ENCODE measurements at places on chromosomes 2 and 18.

DNA sequence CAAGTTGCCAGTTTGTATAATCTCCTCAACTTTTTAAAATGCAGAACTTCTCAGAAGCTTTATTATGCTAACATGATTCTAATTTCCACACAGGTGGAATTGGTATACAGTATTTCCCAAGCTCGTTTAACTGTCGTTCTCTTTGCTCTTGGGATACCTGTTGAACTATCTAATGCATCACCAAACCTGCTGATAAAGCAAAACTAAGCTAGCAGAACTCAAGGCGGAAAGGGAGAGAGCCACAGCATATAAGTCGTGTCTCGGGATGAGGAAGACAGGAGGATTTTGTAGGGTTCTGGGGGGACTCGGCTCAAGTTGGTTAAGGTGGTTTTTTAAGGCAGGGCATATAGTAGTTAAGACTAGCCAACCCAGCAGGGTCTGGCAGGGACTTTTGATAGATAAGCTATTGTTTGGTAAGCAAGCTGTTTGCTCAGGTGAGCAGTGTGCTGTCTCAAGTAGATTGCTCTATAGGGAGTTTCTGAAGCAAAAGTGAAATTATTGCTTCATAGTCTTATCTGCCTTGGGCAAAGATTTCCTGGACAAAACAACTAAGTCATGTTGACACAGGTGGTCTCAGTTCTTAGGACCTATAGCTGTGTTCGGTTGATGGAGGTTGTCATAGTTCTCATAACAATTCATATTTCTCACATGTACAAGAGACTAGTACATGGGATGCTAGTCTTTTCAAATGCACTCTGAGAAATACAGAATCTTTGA lies 28.2 kb upstream of the CHRNA1 start:
- peak; percentile 34 for DNase-seq

- peak; percentile 81 for DNase-seq
Measured at GRCh38 chr2:190847504-190848081, 33.0 kb upstream of the GLS start.

DNA sequence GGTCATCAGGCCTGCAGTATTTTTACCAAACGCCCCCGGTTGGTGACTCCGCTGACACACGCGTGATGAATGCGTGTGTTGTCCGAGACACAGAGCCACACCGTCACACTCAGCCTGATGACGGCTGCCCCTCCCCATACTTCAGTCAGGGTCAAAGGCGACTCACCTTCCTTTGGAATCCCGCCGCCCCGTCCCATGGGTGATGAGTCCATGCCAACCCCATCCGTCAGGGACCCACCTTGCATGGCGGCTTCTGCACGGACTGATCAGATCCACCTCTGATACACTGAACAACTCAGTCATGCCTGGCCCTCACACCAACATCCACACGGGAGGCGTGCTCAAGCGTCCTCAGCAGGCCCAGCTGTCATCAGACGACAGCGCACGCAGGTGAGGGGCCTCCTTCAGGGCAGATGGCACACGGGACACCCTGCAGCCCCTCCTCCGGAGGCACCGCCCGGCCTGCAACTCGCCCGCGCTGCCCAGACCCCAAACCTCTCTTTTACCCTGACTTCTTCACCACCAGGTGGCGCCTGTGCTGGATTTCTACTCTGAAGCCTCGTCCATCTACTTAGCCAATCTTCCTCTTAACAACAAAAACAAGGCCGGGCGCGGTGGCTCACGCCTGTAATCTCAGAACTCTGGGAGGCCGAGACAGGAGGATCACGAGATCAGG lies 89.2 kb downstream of the ZNF516 start:
- DNase-seq = peak; percentile 63

DNA sequence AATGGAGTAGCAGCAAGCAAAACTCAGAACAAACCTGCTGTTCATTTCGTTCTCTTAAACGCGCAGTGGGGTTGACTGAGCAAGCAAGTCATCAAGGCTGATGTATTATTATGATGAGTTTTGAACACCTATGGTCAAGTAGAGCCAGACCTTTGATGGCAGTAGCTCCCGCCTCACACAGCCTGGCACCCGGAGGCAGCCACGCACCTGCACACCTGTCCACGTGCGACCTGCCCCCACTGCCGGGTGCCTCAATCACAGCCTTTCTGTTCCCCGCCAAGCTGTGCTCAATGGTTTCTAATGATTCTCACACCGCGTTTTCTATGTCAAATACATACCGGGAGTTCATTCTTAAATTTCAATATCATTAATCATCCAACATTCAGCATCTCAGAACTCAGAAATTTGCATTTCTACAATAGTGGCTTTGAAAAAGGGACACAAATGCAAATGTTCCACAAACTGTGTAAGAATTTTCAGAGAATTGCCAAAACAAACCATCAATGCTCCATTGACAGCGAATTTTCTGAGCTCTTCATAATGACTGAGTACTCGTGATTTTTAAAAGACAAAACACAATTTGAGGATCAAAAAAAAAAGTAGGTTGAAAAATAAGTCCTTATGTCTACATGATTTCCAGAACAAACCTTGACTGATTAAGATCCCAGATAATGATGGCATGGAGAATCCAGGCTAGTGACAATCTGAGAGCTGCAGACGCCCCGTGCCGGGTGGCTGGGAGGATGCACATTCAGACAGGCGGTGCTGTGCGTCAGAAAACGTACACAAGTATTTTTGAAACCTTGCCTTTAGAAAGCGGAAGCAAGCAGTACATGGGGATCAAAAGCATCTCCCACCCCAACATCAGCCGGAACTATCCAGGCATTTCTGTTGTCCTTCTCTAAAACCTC lies 56.6 kb downstream of the HDAC4 start:
- DNase-seq = no peak

GRCh38 chr2:205714789-205715720 lies 32.8 kb downstream of the NRP2 start:
- peak; percentile 57 for DNase-seq

- DNase-seq = no peak
Measured at GRCh38 chr2:2000724-2001061, 256.4 kb upstream of the PXDN start.

DNA sequence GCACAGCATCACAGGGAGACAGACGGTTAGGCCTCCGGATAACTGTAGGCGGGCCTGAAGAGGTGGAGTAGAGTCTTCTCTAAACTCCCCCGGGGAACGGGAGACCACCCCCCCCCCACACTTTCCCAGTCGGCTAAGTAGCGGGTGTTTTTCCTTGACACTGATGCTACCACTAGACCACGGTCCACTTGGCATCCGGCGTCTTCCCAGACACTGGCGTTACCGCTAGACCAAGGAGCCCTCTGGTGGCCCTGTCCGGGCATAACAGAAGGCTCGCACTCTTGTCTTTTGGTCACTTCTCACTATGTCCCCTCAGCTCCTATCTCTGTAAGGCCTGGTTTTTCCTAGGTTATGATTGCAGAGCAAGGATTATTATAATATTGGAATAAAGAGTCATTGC lies 25.7 kb upstream of the NCL start:
- DNase-seq = no peak

GRCh38 chr18:51622702-51623101 lies 425.2 kb upstream of the MEX3C start:
- DNase-seq = no peak

DNA sequence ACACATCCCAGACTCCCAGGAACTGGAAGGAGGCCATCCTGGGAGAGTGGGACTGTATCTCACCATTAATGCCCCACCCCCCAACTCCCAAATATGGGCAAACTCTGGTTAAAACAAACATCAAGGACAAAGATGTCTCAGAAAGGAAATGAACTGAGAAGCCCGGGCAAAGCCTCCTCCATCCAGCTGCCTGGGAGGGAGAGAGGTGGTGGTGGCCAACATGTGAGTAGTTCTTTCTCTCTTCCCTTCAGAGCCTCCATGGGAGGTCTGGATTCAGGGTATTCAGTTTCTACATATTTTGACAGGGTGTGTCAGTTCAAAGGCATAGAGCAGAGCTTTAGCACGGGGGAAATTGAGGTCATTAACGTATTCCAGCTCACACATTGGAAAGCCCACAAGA lies 57.5 kb downstream of the CXCR4 start:
- DNase-seq = no peak

- DNase-seq = no peak
Measured at GRCh38 chr2:152594022-152594766, 123.1 kb downstream of the PRPF40A start.

- DNase-seq = peak; percentile 57
Measured at GRCh38 chr2:232103140-232103737, 141.7 kb downstream of the DIS3L2 start.

GRCh38 chr2:227891673-227892072 lies 20.2 kb downstream of the DAW1 start:
- DNase-seq = no peak

GRCh38 chr2:120540719-120541552 lies 194.7 kb upstream of the GLI2 start:
- DNase-seq = no peak

DNA sequence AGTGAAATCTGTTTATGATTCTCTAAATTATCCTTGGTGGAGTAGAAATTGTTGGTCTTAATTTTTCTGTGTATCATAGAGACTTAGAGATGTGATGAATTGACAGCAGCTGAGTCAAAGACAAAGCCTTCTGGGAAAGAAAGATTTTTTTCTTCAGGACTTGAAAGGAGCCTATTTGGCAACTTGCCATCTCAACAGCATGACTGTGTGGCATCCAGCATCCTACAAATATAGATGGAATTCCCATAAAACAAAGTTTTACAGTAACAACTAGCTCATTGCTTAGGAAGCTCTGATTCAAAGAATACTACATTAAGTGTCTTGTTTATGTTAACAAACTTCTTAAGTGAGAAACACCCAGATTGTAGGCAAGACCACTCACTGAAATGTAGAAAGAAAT lies 79.2 kb upstream of the SETBP1 start:
- DNase-seq = peak; percentile 59

- peak; percentile 98 for DNase-seq
Measured at GRCh38 chr18:22637787-22638186, 220.1 kb upstream of the CTAGE1 start.

- no peak for DNase-seq
Measured at GRCh38 chr2:119760237-119760955, 674 bp downstream of the PTPN4 start.

- DNase-seq = no peak
Measured at GRCh38 chr2:86305195-86305914, 32.1 kb downstream of the REEP1 start.

- DNase-seq = no peak
Measured at GRCh38 chr2:100878000-100878791, 58.3 kb downstream of the NPAS2 start.

DNA sequence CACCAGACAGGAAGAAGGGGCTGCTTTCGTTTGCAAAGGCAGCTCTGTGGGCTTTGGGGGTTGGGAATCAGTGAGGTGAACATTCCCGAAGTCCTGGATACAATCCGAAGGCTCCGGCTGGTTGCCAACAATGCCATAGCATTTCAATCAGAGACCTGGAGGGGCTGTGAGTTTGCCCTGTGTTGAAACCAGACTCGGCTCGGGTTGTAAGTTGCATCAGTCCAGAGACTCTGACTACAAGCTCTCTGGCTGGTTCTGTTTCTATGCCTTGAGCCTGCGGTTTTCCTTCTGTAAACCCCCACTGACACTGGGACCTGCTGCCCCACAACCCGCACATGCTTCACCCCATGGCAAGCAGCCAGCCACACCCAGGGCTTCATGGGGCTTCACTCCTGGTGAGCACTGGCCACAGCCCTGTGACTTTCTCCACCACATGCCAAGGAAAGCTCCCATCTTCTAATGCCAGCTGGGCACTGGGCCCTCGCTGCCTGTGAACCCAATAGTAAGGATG lies 85.7 kb upstream of the ODC1 start:
- peak; percentile 46 for DNase-seq

GRCh38 chr18:62758591-62758990 lies 43.2 kb downstream of the PHLPP1 start:
- no peak for DNase-seq

DNA sequence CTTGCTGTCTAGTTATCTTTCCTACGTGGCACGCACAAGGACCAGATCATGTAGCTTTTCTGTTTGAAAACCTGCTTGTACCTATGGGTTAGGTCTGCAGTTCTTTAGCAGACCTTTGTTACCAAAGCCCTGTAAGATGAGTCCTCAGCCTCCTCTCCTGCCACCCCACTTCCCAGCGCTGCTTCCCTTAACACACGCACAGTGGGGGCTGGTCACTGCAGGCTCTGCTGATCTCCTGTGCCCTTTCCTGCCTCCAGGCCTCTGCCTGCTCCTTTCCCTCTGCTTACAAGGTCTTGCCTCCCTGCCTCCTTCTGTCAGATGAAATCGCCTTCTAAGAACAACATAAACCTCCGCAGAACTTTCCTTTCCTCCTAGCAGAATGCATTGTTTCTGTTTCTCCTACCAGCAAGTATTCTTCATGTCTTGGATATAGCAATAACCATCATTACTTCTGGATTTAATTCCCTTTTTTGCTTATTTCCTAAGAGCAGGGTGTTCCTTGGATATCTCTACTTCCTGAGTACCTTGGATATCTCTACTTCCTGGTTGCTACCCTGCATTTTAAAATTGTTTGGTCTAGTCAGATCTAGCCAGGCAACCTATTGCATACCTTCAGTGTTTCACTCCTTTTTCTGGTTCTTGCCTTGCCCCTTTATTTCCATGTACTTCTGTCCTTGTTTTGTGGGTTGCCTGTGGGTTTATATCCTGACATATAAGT lies 159.6 kb upstream of the ALPP start:
- no peak for DNase-seq

DNA sequence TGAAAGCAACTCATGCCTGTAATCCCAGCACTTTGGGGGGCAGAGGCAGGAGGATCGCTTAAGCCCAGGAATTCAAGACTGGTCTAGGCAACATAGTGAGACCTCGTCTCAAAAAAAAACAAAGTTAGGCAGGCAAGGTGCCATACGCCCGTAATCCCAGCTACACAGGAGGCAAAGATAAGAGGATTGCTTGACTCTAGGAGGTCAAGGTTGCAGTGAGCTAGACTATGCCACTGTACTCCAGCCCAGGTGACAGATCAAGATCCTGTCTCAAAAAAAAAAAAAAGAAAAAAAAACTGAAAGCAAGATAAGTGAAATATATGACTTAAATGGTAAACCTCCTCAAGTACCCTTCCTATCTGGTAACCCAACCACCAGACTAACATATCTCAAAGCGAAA lies 59.8 kb downstream of the USP34 start:
- DNase-seq = no peak

DNA sequence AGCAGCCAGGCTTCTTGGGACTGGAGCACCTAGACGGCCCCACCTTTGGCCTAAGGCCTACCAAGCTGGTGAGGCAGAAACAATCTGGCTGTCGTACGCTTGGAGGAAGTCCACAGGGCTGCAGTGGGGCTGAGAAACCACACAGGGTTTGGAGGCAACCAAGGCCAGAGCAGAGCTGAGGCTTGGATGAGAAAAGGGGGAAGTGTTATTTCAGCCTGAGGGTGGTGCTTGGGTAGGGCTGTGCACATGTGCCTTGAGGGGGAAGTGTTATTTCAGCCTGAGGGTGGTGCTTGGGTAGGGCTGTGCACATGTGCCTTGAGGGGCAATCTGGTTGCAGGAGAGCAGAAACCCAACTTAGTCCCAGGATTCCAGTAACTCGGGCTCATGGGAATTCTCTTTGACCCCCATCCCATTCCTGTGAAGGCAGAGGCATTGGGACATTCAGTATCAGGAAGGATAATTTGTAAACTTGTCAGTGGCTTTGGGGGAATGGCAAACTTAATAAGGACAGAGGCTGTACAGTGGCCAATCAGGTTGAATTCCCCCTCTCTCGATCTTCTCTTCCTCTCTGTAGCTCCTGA lies 971 bp upstream of the FBXO41 start:
- DNase-seq = no peak

All from iris pigment epithelial cell (primary cell).